ENCODE measurements at places on chromosomes 12 and 14.

- DNase-seq: no peak
Observed at GRCh38 chr14:64970776-64971477, 1.2 kb downstream of the RAB15 start.

GRCh38 chr12:15603474-15604085 lies 185.6 kb downstream of the EPS8 start:
- no peak for DNase-seq

- no peak for DNase-seq
Observed at GRCh38 chr12:68638721-68639395, 28.2 kb downstream of the RAP1B start.

DNA sequence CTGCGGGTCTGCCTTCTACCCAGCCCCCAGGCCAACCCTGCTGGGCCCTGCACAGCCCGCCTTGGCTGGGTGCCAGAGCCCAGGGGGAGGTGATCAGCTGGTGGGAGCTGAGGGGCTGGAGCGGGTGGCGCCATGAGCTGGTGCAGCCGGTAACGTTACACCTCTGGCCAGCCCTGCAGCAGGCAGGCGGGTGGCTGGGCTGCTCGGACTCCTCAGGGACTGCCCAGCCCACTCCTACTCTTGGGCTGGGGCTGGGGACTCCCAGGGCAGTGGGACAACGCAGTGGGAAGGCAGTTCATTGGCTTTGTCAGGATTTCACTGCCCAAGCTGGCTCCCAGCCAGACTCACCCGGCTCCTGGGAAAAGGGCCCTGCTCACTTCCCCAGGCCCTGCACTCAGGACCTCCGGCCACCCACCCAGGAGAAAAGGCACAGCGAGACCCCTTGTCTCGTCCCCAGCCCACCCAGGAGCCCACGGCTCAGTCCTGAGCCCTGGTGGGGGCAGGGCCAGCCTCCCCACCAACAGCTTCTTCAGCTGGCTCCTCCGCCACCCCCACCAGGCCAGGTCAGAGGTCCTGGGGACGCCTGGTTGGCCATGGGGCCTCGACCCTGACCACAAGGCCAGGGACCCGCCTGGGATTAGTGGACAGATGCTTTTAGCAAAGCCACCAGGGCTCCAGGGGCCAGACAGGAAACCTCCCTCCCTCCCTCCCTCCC lies 1.0 kb downstream of the PGF start:
- DNase-seq: no peak

GRCh38 chr14:72538387-72538786 lies 355.5 kb downstream of the DPF3 start:
- no peak for DNase-seq

DNA sequence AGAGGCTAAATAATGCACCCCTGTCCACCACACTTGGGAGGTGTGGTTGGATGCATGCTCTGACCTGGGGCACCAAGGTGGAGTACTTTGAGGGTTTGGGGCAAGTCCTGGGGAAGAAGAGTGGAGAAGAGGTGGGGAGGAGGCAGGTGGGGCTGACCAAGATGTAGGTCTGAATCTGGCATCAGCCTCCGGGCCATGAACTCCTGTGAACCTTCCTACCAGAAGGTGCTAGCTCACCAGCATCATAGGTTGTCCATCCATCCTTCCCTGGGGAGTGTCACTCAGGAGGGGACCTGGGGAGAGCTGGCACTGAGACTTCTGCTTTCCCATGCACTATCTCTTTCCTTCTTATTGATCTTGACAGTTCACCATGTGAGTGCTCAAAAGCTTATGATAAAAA lies 13.6 kb upstream of the EMP1 start:
- DNase-seq: no peak

GRCh38 chr12:41108032-41108431 lies 80.1 kb upstream of the PDZRN4 start:
- DNase-seq: no peak

DNA sequence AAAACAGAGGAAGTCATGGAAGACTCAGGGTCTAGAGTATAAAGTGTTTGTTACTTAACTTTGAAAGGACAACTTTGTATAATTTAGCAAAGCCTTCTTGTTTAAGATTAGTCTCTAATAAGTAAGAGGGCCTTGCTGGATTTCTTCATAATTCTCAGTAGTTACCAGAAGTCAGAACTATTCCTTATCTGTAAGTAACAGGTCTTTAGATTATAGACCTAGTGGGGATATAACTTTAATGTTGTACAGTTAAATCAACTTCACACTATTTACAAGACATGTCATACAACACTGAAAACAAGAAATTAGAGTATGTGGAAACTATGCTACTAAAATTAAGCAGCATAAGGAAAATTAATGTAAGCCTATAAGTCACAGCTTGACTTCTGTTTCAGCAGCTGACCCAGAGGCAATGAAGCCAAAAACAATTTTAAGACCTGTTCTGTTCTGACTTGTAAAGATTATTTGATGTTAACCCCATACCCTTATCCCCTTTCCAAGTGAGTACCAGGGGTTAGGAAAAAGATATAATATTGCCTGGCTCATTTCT lies 398.3 kb downstream of the RAD51B start:
- no peak for DNase-seq

- no peak for DNase-seq
Observed at GRCh38 chr12:91892081-91892855, 253.4 kb downstream of the BTG1 start.

DNA sequence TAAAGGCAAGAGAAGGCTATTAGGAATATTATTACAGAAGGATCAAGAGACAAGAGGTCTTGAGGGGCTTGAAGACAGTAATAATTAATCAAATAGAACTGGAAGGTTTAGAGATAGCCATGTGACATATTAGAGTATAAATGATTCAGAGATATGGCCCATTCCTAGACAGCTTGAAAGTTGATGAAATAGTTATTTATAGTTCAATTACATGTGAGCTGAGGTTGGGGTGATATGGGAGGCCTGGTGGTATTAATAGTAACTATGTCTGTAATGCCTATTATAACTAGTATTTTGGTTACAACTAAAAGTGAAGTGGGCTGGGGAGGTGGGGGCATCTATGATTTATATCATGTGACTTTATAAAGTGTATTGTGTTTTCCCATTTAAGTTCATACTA lies 14.1 kb upstream of the MIS18BP1 start:
- no peak for DNase-seq

DNA sequence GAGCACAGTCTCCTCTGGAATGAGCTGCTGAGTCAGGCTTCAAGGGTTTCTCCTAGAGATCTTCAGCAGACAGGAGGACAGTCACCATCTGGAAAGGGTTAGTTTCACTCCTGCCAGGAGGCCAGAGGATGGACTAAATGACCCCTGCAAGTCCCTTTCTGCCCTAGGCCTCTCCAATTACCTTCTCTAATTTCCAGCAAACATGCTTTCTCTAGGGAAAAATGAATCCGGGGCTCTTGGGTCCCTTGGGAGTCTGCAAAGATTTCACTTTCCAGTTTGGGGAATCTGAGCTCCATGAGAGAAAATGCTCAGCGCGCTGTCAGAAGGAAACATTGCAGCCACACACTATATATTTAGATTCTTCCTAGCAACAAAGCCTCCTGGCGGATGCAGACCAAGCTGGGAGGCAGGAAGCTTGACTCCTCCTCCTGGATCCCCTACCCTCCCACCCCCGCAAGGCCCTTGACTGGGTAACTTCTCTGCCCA lies 184.4 kb upstream of the CCND2 start:
- no peak for DNase-seq

DNA sequence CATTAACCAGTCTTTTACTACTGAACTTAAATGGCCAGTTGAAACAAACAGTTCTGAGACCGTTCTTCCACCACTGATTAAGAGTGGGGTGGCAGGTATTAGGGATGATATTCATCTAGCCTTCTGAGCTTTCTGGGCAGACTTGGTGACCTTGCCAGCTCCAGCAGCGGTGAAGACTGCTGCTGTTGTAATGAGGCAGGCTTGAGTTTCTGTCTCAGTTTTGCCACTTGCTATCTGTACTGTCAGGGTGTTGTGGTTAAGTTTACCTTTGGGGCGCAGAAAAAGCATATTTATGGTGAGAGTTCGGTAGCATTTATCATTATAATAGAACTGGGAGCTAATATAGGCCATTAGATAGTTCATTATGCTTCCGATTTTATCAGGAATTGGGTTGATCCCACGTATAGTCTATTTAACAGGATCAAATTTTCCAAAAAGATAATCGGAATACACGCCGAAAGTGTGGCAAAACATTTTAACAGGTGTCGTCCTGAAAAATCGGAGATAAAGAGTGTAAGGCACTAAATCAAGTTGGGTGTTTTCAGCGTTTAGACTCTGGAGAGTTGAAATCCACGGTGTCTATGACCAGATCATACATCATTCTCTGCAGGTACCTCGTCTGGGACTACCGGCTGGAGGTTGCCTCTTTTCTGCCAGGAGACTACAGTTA lies 688 bp upstream of the NECAP1 start:
- DNase-seq: no peak
